Activated CD4-positive, alpha-beta memory T cell treated with anti-CD3 and anti-CD28 coated beads for 36 hours (primary cell): ENCODE measurements at places on chromosomes 2 and 18.

GRCh38 chr18:36733150-36733549 is 95.7 kb downstream of the TPGS2 start:
- DNase-seq, result no peak

GRCh38 chr18:37309861-37310260 is 255.7 kb downstream of the CELF4 start:
- DNase-seq, result no peak

DNA sequence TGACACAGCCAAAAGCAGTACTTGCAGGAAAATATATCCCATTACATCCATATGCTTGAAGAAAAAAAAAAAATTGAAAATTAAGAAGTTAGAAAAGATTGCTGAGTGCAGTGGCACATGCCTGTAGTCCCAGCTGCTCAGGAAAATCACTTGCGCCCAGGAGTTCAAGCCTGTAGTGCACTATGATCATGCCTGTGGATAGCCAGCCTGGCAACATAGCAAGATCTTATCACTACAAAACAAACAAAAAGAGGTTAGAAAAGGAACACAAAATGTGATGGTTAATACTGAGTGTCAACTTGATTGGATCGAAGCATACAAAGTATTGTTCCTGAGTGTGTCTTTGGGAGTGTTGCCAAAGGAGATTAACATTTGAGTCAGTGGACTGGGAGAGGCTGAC is 361.9 kb downstream of the NYAP2 start:
- no peak for DNase-seq

DNA sequence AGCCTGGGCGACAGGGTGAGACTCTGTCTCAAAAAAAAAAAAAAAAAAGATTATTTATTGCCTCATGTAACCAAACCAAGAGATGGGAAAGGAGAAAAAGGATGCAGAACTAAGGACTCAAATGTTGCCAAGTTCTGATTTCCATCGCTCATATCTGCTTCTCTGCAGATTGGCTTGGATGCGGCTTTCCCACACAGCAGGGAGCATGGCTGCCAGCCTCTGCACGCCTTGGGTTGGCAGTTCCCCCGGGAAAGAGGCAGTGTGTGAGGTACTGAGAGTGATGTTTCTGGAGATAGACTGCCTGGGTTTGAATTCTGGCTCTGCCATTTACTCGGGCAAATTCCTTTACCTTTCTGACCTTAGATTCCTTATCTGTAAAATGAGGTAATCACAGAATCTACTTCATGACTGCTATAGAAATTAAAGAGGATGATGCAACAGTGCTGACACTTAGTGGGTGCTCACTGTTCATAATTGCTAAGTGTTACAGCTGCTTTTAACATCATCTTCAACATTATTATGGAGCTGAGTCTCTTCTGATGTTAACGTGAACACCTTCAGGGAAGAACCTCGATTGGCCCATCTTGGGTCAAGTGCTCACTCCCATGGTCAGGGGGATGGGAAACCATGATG is 68.8 kb downstream of the ACAA2 start:
- DNase-seq, result no peak

GRCh38 chr18:74942319-74942910 is 266.5 kb downstream of the PTGR3 start:
- DNase-seq, result peak; percentile 61

DNA sequence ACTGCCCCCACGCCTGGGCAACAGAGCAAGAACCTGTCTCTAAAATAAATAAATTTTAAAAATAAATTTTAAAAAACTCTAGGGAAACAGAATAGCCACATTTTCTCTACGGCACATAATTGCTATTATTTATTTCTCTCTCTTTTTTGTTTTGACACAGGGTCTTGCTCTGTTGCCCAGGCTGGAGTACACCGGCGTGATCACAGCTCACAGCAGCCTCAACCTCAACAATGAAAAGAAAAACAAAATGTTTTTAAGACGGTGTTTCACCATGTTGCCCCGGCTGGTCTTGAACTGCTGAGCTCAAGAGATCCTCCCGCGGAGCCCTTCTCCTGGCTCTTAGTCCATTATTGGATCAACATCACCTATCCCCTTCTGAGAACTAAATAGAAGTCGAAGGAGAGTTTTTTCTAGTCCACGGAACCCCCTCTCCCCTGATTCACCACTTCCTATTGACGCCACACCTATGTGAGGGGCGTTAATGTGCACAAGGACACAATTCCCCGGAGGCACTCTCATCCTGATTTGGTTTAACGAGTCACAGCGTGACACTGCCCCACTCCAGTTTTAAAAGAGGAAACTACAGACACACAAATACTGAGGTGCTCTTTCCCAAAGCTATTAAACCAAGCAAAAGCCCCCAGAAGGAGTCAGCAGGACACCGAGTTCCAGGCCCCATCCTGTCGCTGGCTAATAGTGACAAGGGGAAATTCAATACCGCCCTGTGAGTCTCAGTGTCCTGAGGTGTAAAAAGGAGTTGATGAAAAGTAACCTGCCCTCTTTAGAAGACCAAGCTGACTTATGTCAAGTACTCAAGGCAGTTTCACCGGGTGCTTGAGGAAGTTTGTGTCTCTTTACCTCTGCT is 1.1 kb downstream of the NPC1 start:
- peak; percentile 29 for DNase-seq

- no peak for DNase-seq
Observed at GRCh38 chr2:176585791-176586190, 316.5 kb downstream of the MTX2 start.

DNA sequence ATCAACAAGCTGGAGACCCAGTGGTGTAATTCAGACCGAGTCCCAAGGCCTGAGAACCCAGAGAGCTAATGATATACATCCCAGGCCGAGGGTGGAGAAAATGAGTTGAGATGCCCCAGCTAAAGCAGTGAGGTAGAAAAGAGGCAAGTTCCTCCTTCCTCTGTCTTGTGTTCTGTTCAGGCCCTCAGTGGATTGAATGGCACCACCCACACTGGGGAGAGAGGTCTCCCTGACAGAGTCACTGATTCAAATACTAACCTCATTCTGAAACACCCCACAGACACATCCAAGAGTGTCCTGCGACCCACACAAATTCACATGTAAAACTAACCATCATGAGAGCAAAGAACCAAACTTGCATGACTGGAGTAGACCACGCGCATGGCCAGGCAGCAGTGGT is 215.3 kb downstream of the ANAPC1 start:
- peak; percentile 14 for DNase-seq

DNA sequence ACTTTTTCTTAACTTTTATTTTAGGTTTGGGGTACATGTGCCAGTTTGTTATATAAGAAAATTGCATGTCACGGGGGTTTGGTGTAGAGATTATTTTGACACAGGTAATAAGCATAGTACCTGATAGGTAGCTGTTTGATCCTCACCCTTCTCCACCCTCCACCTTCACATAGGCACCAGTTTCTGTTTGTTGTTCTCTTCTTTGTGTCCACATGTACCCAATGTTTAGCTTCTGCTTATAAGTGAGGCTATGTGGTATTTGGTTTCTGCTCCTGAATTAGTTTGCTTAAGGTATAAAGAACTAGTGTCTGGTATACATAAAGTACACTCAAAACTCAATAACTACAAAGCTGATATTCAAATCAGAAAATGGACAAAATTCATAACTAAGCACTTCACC is 654.6 kb upstream of the LINC00305 start:
- no peak for DNase-seq

GRCh38 chr18:49226243-49227000 is 234.0 kb downstream of the DYM start:
- no peak for DNase-seq

- no peak for DNase-seq
Observed at GRCh38 chr2:16726147-16726546, 60.5 kb upstream of the CYRIA start.

- DNase-seq, result no peak
Observed at GRCh38 chr2:182499706-182500470, 73.1 kb upstream of the PDE1A start.

DNA sequence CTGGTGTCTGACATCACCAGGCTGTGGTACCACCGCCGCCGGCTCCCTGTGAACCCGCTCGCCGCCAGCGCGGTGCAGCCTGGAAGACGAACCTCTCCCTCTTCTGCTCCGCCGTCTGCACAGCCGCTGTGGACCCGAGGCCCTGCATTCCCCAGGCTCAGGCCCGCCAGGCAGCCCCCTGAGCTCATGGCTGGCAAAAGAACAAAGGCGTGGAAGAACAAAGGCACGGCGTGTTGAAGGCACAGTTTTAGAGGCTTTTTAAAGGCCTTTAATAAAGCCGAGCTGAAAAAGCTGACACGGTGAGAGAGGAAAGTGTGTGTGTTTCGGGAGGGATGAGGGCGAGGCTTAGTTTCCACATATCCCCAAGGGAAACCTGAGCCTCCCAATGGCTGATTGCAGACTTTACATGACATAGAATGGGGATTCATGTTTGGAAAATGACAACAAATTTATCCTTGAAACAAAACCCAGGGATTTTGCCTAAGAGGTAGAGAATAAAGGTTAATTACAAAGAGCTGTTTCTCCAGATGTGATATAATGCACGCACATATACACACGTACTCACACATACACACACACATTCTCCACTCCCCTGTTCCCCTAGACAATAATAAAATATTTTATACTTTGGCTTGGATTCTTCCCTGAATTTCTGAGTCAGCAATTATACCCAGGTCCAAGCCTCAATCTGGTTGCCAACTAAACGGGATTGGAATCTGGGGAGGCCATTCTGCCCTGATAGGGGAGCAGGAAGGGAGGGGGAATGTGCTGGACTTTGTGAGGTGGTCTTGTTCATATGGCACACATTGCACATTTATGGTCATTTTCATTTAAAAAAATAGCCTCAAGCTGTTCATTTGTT is 39.7 kb downstream of the RFX8 start:
- no peak for DNase-seq

DNA sequence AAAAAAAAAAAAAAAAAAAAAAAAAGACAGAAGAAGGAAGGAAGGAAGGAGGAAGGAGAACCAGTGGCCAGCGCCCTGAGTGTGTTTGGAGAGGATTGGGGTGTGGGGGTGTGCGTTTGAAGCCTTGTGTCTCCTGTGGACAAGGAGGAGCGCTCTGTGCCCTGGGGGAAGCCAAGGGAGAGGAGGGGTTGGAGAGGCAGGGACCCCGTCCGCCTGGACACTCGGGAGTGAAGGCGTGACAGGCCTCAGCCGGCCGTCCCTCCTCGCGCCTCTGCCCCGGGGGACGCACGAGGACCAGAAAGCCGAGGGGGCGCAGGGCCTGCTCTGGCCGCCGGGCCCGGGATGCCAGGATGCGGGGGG is 44.9 kb downstream of the SERTAD2 start:
- peak; percentile 24 for DNase-seq

DNA sequence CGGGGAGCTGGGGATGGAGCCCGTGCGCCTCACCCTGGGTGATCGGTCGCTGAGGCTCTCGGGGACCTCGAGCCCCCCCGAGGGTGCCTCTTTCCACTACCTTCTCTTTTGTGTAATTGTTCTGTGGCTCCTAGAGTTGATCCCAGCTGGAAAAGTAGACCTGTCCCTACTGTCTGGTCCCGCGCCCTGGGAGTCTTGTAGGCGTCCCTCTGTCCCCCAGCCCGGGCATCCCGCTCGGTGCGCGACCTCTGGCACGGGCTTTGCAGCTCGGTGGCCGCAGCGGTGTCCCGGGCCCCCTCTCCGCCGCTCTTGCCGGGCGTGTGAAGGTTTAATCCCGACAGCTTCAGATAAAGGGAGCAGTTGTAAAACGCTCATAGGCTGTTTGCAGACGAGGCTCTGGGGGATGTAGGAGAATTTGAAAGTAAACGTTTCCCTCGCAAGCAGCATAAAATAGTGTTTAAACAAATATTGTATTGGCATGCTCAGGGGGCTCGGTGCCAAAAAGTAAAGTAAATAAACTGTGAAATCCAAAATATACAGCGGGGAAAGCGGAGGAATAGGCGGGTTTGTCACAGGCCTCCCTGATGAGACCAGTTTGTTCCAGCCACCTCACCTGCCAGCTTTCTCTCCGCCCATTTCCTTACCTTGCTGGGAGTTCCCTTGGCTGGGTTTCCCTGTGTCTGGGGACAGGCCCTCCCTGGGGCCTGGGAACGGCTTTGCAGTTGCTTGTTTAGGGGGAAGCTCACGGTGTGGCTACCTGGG is 1.9 kb downstream of the GLI2 start:
- no peak for DNase-seq

DNA sequence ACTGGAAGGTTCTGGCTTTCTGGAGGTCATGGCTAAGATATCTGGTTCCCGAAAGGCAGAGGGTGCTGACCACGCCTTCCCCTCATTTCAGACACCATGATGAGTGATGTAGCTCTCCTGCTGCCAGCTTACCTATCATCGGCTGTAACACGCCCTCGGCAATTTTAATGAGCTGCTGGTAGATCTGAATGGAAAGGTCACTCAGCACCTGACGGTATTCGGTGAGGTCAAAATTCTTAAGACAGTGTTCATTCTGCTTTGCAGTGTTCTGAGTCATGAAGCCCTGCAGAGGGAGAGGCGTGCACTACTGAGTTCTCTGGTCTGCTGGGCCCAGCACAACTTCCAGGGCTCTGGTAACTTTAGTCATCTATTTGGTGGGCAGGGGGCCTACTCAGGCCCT is 25.7 kb upstream of the ACAA2 start:
- DNase-seq, result no peak

GRCh38 chr2:179137200-179137759 is 87.3 kb upstream of the CCDC141 start:
- DNase-seq, result no peak

DNA sequence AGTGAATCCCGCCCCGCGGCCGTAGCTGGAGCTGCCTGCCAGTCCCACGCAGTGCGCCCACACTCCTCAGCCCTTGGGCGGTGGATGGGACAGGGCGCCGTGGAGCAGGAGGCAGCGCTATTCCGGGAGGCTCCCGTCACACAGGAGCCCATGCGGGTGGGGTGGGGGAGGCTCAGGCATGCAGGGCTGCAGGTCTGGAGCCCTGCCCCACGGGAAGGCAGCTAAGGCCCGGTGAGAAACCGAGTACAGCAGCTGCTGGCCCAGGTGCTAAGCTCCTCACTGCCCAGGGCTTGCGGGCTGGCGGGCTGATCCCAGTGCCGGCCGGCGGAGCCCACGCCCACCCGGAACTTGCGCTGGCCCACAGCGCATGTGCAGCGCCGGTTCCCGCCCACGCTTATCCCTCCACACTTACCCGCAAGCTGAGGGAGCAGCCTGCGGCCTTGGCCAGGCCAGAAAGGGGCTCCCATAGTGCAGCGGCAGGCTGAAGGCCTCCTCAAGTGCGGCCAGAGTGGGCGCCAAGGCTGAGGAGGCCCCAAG is 1152.8 kb upstream of the CELF4 start:
- no peak for DNase-seq

DNA sequence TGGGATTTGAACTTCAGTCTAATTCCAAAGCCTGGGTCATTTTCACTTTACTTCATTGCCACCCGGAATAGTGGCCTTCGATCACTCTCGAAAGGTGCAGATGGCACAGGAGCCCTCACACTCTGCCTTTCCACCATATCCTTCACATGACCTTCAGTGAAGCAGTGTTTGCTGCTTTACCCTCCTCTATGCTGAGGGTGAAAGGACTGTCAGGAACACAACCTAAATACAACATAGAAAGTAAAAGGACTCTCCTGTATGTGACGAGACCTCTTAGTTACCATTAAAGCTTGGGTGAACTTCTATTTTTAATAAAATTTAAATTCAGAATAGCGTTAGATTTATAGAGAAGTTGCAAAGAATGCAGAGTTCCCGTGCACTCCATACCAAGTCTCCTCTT is 148.5 kb downstream of the TANC1 start:
- no peak for DNase-seq
